Gastrocnemius medialis (tissue), 4 donors: ENCODE measurements at places on chromosomes 4 and X. TPM values are rescaled to one million over a fixed set of nuclear protein-coding genes. Genes with fewer than 3 reads are reported as not detected.

GRCh38 chr4:65249111-65249510 is 421.2 kb downstream of the EPHA5 start:
- DNase-seq: no peak

DNA sequence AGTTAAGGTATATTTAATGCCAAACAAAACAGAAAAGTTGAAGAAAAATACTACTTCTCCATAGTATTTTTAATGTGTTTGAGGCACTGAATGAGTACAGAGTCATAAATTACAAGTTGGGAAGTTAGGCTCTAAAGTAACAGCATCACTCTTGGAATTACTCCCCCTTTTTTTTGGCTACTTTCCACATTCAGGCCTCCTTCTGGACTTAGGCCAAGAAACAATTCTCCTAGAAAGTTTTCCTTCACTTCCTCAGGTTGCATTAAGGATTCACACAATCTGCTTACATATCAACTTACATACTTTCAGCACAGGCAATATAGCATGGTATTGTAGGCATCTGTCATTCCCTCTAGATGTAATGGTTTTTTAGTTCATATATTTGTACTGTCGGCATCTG is 52.1 kb downstream of the TMEM165 start:
- no peak for DNase-seq

GRCh38 chr4:78788007-78788889 is 12.1 kb downstream of the BMP2K start:
- no peak for DNase-seq

- DNase-seq: no peak
Observed at GRCh38 chrX:75781611-75782010, 3.4 kb downstream of the MAGEE2 start.

The RS1 gene
- not detected for total RNA-seq

- no peak for DNase-seq
Observed at GRCh38 chr4:75031775-75032174, 98.9 kb downstream of the PARM1 start.

DNA sequence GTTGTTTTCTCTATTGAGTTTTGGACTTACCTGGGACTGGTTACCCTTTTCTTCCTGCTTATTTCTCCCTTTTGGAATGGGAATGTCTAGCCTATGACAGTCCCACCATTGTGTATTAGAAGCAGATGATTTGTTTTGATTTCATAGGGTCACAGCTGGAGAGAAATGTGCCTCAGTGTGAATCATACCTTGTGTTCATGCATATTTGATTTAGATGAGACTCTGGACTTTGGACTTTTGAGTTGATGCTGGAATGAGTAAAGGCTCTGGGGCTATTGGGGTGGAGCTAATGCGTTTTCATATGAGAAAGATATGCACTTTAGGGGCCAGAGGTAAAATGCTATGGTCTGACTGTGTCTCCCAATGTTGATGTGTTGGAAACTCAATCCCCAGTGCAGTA is 30.5 kb upstream of the TEX13C start:
- DNase-seq: no peak

DNA sequence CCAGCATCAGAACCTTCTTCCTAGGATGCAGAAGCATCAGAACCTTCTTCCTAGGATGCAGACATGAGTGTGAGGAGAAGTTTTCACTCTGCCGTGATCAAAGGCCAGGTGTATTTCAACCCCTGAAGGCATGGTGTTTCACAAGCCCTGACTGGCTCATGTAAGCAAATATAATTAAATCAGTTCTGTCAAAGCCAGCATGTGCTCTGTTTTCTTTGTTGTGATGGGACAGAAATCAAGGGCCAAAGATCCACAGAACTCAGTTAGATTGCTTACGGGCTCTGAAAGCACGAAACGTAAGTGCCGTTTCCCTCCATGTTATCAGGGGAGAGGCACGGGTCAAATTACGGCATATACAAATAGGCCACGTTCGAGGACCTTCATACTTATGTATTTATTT is 32.0 kb upstream of the CLDN24 start:
- no peak for DNase-seq

DNA sequence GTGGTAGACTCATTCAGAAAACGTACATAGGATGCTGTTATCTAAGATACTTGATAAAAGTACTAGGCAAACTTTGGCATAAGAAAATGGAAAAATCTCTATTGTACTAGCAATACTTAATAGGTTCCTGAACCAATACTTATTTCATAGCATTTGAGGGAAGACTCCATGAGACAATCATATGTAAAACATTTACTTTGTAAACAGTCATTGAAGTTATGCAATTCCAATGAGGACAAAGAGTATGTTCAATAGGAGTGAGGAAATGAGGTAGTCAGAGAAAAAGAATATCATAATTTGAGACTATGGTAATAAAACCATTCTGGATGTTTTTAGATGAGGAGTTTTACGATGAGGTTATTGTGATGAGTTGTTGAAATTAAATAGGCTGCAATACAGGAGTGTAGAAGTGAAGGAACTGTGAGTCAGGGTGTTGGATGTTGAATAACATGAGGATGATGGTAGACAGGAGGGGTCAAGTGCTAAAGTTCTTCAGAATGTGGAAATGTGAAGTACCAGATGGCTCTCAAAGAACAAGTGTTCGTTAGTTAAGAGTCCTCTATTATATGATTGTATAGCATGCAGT is 397.9 kb downstream of the PPP3CA start:
- DNase-seq: no peak

DNA sequence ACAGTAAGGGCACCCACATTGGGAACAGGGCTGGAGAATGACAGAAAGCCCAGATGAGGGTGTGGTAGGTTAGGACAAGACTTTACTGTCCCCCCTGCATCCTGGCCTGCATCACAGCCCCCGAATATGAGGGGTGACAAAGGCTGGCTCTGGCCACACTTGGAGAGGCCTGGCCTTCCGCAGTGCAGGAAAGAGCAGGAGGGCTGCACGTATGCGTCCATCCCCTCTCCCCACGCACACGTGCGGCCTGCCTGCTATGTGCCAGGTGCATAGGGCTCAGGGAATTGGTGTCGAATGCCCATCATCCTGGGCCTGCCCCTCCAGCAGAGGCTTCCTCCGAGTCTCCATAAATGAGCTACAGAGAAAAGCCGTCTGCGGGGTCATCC is 80.5 kb downstream of the ABLIM2 start:
- DNase-seq: no peak

DNA sequence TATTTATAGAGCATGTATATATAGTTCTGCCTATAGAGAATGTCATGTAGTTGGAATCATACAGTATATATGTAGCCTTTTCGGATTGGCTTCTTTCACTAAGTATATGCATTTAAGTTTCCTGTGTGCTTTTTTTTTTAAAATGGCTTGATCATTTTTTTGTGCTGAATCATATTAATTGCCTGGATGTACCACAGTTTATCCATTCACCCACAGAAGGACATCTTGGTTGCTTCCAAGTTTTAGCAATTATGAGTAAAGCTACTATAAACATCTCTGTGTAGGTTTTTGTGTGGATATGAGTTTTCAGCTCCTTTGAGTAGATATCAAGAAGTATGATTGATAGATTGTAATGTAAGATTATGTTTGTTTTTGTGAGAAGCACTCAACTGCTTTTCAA is 23.8 kb downstream of the PTTG2 start:
- DNase-seq: no peak

DNA sequence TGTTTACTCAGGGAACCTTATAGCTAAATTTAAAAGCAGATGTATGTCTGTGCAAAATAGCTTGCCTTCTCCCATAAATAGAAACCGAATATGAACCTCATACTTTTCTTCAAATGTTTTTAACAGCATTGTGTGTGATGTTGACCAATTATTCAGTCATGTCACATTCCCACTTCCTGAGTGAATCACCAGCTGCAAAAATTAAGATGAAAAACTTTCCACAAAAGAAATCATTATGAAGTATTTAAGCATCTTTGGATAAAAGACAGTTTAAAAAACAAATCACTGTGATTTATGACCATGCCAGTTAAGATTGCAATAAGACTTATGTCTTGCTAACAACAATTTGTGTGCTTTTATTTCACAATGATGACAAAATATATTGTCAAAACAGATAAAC is 220.1 kb downstream of the PDGFC start:
- no peak for DNase-seq

- DNase-seq: no peak
Observed at GRCh38 chrX:14919407-14919806, 46.2 kb downstream of the MOSPD2 start.

DNA sequence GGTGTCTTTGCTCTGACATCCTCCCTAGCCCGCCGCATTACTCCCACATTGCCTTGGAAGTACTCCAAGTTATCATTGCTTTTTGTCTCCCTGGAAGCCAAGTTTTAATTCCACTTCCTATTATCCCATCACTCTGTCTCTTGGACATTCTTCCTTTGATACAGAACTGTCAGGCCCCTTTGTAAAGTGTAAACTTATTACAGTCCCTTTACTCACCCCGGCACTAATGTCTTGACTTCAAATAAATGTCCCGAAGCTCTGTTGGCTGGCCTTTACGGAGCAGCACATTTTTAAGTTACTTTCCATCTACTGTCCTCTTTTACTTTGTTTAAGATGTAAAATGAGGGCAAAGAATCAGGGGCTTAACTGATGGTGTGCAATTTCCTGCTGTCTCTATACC is 223.5 kb upstream of the IGFBP7 start:
- no peak for DNase-seq

GRCh38 chr4:186557061-186557460 is 1.7 kb upstream of the MTNR1A start:
- no peak for DNase-seq

- DNase-seq: no peak
Observed at GRCh38 chr4:174635732-174636131, 113.4 kb upstream of the HPGD start.

GRCh38 chr4:97531351-97531750 is 611.9 kb downstream of the STPG2 start:
- no peak for DNase-seq

GRCh38 chrX:128436397-128437103 is 384.3 kb upstream of the ACTRT1 start:
- DNase-seq: no peak

DNA sequence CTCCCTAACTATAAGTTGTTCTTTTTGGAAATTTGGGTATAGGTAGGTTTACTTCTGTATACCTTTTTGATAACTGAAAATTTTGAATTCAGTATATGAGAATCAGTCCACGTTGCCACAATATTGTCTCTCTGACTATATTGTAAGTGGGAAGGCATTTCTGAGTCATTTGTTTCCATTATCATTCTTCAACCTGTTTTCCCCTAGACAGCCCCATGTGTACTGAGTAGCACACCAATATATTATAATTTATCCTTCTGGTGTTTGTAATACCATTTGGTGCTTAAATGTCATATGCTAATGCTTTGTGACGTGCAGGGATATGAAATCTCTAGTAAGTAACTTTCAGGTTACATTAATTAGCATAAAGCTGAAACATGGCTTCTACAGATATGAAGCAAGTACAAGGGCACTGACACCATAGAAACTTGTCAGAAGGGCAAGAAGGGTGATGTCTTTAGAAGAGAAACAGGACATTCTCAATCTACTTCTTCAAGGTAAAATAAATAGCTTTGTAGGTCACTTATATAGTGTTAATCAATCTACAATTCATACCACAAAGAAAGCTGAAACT is 27.7 kb downstream of the PAK3 start:
- DNase-seq: no peak

- DNase-seq: no peak
Observed at GRCh38 chr4:3784454-3785291, 18.5 kb downstream of the ADRA2C start.

DNA sequence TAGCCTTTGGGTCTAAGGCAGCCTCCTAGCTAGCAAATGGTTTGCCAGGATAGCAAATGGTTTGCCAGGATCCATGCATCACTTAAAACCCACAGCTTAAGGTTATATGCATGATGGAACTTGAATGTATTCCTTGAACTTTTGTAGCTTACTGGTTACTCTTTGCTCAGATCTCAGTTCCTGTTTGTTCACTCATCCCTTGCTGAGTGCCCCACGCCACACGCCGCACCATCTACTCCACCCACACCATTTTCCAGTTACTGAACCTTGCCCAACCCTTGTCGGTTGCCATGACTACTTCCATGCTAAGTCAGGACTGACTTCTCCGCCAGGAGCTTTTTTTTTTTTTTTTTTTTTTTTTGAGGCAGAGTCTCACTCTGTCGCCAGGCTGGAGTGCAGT is 29.5 kb upstream of the XIAP start:
- DNase-seq: no peak

DNA sequence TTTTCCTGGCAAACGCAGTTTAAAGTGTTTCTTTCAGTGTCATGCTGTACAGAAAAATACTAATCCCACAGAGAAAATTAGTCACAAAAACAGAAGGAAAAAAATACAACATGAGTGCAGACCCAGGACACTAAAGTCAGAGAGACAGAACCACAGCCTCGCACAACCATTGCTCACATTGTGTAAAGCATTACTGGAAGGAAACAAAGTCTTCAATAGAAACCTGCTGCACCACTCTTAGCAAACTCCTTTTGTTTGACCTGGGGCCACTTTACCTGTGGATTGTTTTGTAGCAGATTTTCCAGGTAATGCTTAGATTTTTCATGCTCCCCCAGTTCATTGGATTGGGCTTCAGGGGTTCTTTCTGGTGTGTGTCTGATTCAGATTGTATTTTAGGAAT is 131.8 kb upstream of the TMLHE start:
- DNase-seq: no peak

GRCh38 chrX:74160816-74161215 is 143.2 kb upstream of the ZCCHC13 start:
- peak; percentile 48 for DNase-seq
